Immature natural killer cell (primary cell): ENCODE measurements at places on chromosomes 3 and 15. TPM values are rescaled to one million over a fixed set of nuclear protein-coding genes. Genes with fewer than 3 reads are reported as not detected.

- H3K4me1 ChIP-seq, result no peaks in the 10 kb centered on the region
- H3K4me3 ChIP-seq, result no peak overlapping the region
- no peak for DNase-seq
- H3K36me3 ChIP-seq, result no peaks in the 10 kb centered on the region
- H3K27ac ChIP-seq, result no peak overlapping the region
Observed at GRCh38 chr3:20394243-20394642, 208.2 kb upstream of the SGO1 start.

DNAH12 gene
- not detected for polyA plus RNA-seq

DNA sequence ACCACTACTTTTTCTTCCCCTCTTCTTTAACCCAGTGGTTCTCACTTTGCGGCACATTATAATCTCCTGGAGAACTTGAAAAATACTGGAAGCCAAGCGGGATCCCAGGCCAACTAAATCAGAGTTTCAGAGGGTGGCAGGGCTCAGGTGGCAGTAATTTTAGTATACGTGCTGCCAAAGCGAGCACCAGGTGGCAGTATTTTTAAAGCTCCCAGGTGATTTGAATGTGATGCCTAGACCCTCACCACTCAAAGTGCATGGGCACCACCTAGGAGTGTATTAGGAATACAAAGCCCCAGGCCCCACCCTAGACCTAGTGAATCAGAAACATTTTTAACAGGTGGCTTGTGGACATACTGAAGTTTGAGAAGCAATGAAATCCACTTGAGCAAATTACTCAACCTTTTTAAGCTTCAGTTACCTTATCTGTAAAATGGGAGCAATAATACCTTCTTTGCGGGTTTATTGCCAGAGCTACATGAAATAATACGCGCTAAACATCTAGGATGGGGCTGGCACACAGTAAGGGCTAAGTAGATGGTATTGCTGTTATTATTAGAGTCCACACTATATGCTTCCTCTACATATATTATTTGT is 8.3 kb downstream of the B3GALNT1 start:
- H3K4me3 ChIP-seq, result no peak overlapping the region
- H3K27ac ChIP-seq, result no peak overlapping the region
- H3K36me3 ChIP-seq, result peaks cover 2% of the 10 kb centered on the region
- DNase-seq, result no peak
- no peaks in the 10 kb centered on the region for H3K4me1 ChIP-seq

GRCh38 chr3:5093731-5094130 is 28.4 kb upstream of the ARL8B start:
- no peak overlapping the region for H3K27ac ChIP-seq
- DNase-seq, result no peak
- H3K27me3 ChIP-seq, result peaks cover 7% of the 10 kb centered on the region
- H3K4me3 ChIP-seq, result no peak overlapping the region
- H3K36me3 ChIP-seq, result no peaks in the 10 kb centered on the region

C3orf85 gene
- not detected for polyA plus RNA-seq

- no peak overlapping the region for H3K27ac ChIP-seq
- H3K36me3 ChIP-seq, result peaks cover 3% of the 10 kb centered on the region
- H3K4me3 ChIP-seq, result no peak overlapping the region
- peaks cover 18% of the 10 kb centered on the region for H3K4me1 ChIP-seq
Observed at GRCh38 chr3:56855856-56856512, 54.2 kb upstream of the ARHGEF3 start.

SNUPN gene
- 46.0 TPM for polyA plus RNA-seq

CLDN11 gene
- not detected for polyA plus RNA-seq
